Panc1 (cell line): ENCODE measurements at places on chromosomes 6 and 20. TPM values are rescaled to one million over a fixed set of nuclear protein-coding genes. Genes with fewer than 3 reads are reported as not detected.

DNA sequence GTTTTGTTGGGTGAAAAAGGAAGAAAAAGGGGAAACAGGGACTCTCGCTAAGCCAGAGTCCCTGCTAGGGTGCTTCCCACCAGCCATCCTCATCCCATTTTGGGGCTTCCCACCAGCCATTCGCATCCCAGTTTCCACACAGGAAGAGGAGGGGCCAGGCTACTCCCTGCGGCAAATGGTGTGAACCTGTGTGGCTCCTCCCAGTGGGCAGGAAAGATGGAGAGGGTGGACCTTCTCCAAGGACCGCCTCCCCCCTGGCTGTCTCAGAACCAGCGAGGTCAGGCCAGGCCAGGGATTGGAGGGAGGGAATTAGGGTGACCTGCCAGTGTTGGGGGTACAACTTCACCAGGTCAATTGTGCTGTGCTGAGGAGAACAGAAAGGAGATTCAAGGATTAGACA, 326.9 kb downstream of the PACRG start:
- no peak for DNase-seq
- no peaks in the 10 kb centered on the region for H3K4me1 ChIP-seq
- H3K36me3 ChIP-seq = no peaks in the 10 kb centered on the region
- no peaks in the 10 kb centered on the region for H3K27me3 ChIP-seq
- H3K4me3 ChIP-seq = no peak overlapping the region

- H3K4me1 ChIP-seq = no peaks in the 10 kb centered on the region
- H3K4me3 ChIP-seq = no peak overlapping the region
- no peak for DNase-seq
- H3K27ac ChIP-seq = no peak overlapping the region
Measured at GRCh38 chr6:139337830-139338229, 36.6 kb downstream of the CITED2 start.

DNA sequence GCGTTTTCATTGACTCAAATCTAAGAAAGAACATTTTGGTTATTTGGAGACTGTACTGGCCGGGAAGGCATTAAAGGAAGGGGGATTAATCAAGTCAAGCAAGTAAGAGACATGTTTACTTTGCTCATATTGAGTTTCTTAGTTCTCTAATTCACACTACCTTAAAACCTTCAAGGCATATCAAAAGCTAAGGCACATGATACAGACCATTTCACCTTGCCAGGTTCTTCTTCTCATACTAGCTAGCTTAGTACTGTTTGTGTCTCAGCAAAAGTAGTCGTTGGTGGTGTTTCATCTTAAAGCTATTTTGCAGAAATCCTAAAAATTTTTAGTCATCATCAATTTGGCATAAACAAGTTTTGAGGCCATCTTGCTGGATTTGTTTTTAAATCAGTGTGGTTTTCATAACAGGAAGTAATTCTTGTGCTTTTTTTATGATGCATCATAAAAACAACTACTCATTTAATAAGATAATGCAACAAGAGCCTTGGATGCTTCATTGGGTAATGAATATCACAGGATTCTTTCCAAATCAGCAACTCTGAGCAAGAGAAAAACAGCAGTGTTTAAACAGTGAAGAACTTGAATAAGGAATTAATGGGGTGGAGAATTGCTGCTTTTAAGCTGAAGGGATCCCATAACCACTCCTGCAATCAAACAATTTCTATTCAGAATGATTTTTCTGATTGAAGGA, 425.3 kb downstream of the EPM2A start:
- H3K27ac ChIP-seq = no peak overlapping the region
- no peaks in the 10 kb centered on the region for H3K27me3 ChIP-seq
- H3K36me3 ChIP-seq = no peaks in the 10 kb centered on the region
- H3K4me3 ChIP-seq = no peak overlapping the region
- no peaks in the 10 kb centered on the region for H3K4me1 ChIP-seq

GRCh38 chr20:40578961-40579360, 110.1 kb downstream of the MAFB start:
- no peaks in the 10 kb centered on the region for H3K36me3 ChIP-seq
- no peak for DNase-seq
- H3K4me3 ChIP-seq = no peak overlapping the region
- no peaks in the 10 kb centered on the region for H3K4me1 ChIP-seq

- no peaks in the 10 kb centered on the region for H3K27me3 ChIP-seq
- no peak overlapping the region for H3K27ac ChIP-seq
- no peaks in the 10 kb centered on the region for H3K4me1 ChIP-seq
- DNase-seq = no peak
Measured at GRCh38 chr6:68196645-68197044, 438.4 kb upstream of the ADGRB3 start.

GRCh38 chr6:119350202-119350951, 816 bp upstream of the MAN1A1 start:
- peaks cover 47% of the 10 kb centered on the region for H3K27me3 ChIP-seq
- peaks cover 11% of the 10 kb centered on the region for H3K4me1 ChIP-seq
- H3K4me3 ChIP-seq = peak overlapping the region; percentile 65
- DNase-seq = peak; percentile 15
- peaks cover 7% of the 10 kb centered on the region; the same call in 1 of the 2 replicates for H3K36me3 ChIP-seq
- no peak overlapping the region for H3K27ac ChIP-seq

Gene PAK5
- total RNA-seq = not detected
